T follicular helper cell (primary cell): ENCODE measurements at places on chromosomes 5 and 9.

DNA sequence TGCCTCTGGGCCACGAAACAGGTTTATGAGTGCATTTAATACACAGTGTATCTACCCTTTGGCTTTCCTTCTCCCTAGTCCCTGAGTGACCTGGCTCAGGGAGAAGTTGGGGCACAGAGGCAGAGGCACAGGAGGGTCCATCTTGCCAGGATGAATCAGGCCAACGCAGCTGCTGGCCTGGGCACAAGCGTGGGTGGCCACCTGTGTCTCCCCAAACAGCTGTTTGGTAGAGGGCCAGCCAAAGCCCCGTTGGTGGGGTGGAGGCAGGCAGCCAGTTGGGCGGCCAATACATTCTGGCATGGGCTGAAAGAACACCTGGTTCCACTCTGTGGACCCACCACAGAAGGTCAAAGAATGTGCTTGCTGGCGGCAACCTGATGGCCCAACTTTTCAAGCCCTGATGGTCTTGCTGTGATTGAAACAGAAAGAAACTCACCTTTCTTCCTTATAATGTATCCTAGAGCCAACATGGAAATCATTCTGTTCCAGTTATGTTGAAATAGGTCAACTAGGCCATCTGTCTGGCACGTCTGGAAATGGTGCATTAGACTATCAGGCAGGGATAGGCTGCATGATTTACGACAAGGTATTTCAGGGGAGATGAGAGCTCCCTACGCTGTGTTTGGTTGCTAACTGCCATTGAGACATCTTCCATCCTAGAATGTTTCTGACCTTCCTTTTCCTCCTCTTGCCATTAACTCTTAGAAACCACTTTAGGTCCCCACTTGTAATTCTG is 337.4 kb downstream of the ADAMTS6 start:
- DNase-seq: no peak

GRCh38 chr5:142592365-142592764 is 93.5 kb downstream of the FGF1 start:
- DNase-seq: no peak

DNA sequence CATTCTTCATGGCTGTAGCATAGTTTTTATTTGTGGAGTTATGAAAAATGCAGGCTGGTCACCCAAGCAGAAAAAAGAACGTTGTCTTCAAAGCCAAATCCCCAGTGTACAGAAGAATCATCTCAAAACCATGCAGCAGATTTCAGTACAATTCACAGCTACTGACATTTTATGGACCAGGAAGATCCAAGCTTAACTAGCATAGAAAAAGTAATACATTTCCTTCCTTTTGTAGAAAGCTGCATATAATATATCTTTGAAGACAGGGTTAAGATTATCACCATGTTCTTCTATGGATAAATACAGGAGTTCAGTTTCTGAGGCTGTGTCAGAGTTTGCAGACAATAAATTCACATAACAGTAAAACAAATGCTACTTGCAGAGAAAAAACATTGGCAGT is 1054.8 kb upstream of the C9orf72 start:
- no peak for DNase-seq

DNA sequence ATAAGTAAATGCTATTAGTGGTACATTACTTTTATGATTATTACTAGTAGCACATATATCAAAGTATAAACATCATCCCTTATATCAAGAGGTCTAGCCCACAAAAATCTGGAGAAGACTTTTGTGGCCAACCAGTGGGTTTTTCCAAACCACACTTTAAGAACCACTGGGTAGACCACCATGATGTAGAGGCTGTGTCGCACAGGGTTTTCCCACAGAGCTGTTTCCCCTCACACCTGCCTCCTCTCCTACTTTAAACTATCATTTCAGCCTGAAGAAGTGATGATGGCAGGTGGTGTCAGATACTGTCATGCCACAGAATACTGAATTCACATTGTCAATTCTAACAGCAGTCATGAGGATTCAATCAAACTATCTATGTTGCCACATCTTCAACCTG is 109.2 kb downstream of the FBXW11 start:
- DNase-seq: no peak

DNA sequence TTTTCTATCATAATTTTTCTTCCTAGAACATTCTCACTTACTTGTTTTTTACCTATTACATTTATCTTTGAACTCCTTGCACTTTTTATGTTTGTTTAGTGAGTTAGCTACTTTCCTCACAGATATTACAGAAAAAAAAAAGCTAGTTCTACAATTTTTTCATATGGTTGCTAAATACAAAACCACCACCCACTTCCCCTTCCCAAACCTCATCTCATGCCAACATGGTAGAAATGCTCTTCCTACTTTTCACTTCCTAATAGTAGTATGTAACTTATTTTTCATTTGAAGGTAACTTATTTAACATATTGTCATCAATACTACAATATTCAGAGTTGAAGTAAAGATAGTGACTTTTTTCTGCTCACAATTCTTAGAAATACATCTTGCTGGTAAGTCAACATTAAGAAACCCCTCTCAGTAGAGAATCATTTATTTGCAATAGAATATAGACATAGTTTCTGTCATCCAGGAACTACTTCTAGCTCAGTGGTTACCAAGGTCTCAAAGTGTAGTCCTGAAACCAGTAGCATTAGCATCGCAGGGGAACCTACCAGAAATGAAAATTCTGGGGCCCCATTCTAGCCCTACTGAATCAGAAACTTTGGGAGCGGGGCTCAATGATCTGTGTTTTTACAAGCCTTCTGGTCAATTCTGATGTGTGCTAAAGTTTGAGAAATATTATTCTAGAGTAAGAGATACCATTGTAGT is 1124.6 kb downstream of the DTWD2 start:
- DNase-seq: no peak

DNA sequence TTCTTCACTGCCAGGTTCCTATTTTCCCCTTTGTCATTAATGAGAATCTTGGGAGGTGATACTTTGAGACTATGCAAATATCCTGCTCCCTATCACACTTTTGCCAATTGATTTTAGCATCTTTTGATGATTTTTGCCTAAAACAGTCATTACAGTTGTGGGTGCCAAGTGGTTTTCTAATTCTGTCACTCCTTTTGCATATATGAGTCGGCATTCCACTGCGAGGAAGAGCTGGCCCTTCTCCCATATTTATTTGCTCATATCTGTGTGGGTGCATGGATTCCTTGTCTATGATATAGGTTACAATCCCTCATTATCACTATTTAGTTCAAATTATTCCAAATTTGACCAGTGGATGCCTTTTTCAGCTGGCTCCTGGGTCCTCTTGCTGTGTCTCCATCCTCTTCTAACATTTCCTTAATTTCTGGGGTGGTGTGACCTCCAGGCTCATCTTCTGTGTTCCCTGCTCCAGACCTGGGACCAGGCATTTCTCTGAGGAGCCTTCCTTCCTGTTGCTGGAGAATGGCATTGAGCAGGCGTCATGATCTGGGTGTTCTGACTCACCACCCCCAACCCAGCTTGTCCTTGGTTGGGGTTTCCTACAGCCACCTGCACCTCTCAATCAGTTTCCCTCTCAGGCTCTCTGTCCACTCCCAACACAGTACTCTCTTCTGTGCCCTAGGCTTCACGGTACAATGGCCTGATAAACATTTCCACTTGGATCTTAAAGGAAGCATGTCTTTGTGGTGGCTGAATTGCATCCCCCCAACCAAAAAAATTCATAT is 106.7 kb downstream of the NXNL2 start:
- DNase-seq: no peak

- DNase-seq: no peak
Measured at GRCh38 chr5:175800656-175801081, 70.7 kb upstream of the CPLX2 start.

DNA sequence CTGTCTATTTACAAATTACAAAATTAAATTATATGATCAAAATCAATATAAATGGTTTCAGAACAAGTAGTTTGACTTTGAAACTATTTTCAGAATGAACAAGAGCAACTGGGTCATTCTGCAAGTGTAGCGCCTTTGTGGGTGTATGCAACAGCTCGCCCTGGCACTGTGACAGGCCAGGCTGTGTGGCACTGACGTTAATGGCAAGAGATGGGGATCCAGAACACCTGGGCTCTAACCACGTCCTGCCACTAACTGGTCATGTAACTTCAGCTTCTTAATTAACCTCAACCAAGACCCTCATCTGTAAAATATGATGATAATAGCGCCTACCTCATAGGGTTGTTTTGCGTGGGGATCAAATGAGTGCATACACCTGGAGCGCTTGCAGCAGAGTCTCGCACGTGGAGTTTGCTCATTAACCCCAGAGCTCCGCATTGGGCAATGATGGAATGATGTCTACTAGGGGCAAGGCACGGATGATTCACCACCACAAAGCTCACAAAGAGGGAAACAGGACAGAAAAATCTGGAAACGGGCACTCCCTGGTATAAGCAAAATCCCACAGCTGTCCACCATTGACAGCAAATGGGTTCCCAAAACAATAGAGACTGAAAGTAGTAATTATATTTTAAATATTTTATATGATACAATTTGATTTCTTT is 639.4 kb downstream of the SEMA5A start:
- DNase-seq: no peak

- no peak for DNase-seq
Measured at GRCh38 chr5:178336889-178337288, 104.3 kb upstream of the PHYKPL start.

GRCh38 chr5:83388608-83389007 is 82.9 kb upstream of the VCAN start:
- DNase-seq: no peak

DNA sequence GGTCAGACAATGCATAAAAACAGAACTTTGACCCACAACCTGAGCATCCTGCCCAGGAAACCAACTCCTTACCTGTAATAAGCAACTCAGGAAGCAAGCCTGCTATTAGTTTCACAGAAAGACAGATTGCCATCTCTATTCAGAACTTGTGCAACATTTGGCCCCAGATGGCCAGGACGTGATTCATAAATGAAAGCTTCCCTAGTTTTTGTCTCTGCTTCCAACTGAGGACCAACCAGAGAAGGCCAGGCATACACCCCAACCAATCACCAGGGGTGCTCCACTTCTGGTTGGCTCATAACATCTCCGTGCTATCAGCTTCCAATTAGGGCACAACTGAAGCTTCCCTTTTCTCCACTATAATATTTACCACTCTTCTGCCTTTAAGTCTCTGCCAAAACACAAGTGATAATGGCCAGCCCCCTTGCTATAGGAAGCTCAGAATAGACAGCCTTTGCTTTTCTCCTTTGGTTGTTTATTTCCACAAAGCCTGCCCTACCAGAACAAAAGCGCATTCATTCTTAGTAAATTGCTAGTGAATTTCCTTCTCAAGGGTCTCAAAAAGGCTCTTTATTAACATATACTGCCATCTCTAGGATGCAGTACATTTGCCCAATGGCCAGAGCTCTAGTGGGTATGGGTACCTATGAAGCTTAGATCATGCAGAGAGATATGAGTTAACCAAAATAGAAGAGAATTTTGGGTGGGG is 289.7 kb upstream of the DAP start:
- DNase-seq: no peak

- no peak for DNase-seq
Measured at GRCh38 chr9:133225171-133226011, 16.3 kb upstream of the OBP2B start.

- no peak for DNase-seq
Measured at GRCh38 chr9:87381050-87381711, 116.5 kb upstream of the DAPK1 start.

- no peak for DNase-seq
Measured at GRCh38 chr5:23012842-23013241, 159.7 kb upstream of the CDH12 start.
